Fibroblast of mammary gland (primary cell): ENCODE measurements at places on chromosomes 6 and 20.

- DNase-seq = no peak
These were observed 7.2 kb downstream of the TPBG start for GRCh38 chr6:82370788-82371187.

- DNase-seq = no peak
These were observed 400.2 kb downstream of the HAO1 start for GRCh38 chr20:7540018-7540417.

DNA sequence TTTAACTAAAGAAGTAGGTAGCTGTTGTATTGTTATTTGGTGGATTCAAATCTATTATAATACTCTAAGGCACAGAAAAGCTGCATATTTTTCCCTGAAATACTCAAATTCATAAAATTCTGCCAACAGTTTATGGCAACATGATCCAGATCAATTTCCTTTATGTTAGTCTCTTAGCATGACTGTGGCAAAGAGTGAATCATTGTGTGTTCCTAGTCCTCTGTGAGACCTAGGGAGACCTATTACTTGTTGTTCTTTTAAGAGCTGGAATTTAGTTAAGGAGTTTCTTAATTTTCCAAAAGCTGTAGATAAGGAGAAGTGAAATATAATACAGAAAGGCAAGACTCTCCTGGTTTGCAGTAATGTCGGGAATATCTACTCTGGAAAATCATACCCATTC lies 149.6 kb downstream of the RIMS1 start:
- no peak for DNase-seq

- DNase-seq = no peak
These were observed 81.5 kb downstream of the CDH4 start for GRCh38 chr20:61333484-61334108.
